ENCODE measurements at places on chromosomes 2 and 18. TPM values are rescaled to one million over a fixed set of nuclear protein-coding genes. Genes with fewer than 3 reads are reported as not detected.
A peak's percentile ranks its signal among the peaks of the same experiment; 100 is the strongest.

DNA sequence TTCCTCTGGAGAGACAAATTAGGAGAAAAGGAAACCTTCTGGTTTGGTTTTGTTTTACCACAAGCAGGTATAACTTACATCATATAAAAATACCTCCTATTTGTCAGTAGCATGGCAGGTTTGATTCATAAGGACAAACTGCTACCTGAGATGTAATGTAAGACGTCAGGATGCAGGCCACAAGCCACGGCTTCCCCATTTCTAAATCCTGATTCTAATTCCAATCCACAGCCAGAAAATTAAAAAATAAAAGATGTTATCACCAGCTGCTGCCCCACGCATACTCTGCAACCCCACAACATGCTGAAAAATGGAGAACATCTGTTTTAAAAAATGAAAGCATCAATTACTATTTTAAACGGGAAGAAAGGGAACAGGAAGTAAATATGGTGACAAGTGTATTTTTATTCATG lies 197.6 kb downstream of the BCL11A start:
- DNase-seq, result no peak

- no peak for DNase-seq
These were observed 206.9 kb upstream of the FAM98A start for GRCh38 chr2:33806041-33806440.

DNA sequence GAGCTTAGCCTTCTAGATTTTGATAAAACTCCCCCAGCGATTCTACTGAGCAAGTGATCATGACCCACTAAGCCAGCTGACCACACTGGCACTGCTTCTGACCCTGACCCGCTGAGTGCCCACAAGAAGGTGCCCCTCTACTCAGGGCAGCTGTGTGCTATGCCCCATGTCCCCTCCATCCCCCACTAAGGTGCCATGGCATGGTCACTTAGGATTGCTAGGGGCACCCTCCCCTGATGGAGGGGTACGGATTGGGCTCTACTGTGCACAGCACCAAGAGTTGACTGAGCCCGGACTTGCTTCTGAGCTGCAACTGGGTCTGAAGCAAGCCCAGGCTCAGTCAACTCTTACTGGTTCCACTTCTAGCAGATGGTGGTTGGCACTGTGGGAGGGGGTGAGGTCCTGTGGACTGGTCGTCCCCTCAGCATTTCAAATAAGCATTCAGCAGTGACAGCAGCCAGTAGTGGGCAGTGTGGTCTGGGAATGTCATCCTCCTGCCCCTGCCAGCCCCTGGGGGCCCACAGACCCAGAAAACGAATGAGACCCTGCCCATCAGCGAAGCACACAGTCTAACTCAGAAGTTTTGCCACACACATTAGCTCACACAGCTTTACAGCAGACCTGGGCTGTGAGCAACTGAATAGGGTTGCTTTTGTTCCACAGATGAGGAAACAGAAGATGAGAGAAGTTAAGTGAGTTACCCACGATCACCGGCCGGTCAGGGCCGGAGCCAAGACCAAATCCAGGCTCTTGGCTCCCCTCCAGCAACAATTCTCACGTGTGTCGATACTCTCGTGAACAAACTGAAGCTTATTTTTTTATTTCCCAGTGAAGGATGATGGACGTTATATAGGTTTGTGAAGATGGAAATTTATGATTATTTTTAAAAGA lies 52.1 kb upstream of the FOSL2 start:
- DNase-seq, result peak; percentile 46

DNA sequence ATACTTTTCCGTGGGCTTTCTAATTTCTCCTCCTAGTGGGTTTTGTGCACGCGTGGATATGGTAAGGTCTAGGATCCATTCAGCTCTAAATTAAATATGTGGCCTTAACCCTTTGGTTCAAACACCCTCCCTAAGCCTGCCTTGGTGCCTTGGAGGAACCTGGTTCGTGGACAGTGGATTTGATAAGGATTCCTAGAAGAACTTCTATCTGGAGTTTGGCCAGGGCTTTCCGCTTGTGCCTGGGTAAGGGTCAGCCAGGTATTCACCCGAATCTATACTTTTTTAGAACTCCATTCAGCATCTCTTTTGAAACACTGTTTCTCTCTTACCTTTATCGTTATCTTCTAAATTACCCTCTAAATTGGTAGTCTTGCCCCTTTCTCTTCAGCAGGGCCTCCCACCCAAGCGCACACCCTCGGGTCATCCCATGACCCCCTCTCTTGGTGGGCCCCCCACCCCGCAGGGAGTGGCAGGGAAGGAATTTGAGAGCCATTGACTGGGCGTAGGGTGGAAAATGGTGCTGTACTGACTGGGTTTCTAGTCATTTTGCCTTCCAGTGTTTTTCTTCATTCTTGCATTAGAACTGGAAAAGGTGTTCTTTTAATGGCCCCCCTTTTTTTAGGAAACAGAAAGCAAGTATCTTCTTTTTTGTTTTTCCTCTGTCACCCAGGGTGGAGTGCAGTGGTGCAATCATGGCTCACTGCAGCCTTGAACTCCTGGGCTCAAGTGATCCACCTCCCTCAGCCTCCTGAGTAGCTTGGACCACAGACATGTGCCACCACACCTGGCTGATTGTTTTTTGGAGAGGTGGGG lies 1.8 kb downstream of the SOCS6 start:
- DNase-seq, result no peak

GRCh38 chr2:174678395-174678794 lies 80.8 kb upstream of the WIPF1 start:
- DNase-seq, result no peak

DNA sequence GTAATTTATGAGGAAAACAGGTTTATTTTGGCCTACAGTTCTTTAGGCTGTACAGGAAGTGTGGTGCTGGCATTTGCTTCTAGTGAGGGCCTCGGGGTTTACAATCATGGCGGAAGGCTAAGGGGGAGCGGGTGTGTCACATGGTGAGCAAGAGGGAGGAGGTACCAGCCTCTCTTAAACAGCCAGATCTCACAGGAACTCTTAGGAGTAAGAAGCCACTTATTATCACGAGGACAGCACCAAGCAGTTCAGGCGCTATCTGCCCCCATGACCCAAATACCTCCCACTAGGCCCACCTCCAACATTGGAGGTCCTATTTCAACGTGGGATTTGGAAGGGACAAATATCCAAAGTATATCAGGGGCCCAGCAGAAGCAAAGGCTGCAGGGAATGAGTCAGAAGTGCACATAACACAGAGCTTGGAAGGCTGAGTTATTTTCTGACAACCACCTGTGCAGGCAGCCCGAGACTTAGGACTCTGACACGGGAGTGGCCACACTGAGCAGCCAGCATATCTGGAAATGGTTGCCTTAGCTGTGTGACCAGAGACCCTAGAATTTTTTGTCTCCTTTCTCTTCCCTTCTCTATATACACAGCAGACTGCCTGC lies 170.9 kb downstream of the PRPF40A start:
- DNase-seq, result no peak

DNA sequence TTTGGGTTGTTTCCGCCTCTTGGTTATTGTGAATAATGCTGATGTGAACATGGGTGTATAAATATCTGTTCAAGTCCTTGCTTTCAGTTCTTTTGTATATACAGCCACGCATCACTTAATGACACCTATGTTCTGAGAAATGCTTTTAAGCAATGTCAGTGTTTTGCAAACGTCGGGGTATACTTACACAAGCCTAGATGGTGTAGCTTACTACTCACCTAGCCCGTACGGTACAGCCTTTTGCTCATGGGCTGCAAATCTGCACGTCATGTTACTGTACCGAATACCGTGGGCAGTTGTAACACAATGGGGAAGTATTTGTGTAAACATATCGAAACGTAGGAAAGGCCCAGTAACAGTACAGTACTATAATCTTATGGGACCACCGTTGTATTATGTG lies 12.4 kb downstream of the RALB start:
- no peak for DNase-seq

GRCh38 chr2:64268330-64269048 lies 124.3 kb upstream of the PELI1 start:
- DNase-seq, result no peak

DNA sequence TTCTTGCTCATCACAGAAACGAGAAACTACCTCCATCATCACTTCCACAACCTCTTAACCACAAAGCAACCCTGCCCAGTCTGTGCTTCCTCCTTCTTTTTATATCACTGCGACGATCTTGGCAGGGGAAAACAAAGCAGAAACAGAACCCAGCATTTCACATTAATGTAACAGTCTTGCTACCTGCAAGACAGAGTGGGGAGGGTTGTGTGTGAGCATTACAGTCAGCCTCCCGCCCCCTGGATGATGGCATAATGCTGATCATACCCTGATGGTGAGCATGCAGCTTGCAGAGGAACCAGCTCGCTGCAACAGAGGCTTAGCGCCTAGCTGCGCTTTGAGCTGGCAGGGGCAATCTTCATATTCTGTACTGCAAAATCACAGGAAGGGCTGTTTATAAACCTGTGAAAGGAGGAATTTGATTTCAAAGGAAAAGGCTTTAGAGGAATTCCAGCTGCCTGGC lies 376.1 kb downstream of the IRS1 start:
- no peak for DNase-seq

DNA sequence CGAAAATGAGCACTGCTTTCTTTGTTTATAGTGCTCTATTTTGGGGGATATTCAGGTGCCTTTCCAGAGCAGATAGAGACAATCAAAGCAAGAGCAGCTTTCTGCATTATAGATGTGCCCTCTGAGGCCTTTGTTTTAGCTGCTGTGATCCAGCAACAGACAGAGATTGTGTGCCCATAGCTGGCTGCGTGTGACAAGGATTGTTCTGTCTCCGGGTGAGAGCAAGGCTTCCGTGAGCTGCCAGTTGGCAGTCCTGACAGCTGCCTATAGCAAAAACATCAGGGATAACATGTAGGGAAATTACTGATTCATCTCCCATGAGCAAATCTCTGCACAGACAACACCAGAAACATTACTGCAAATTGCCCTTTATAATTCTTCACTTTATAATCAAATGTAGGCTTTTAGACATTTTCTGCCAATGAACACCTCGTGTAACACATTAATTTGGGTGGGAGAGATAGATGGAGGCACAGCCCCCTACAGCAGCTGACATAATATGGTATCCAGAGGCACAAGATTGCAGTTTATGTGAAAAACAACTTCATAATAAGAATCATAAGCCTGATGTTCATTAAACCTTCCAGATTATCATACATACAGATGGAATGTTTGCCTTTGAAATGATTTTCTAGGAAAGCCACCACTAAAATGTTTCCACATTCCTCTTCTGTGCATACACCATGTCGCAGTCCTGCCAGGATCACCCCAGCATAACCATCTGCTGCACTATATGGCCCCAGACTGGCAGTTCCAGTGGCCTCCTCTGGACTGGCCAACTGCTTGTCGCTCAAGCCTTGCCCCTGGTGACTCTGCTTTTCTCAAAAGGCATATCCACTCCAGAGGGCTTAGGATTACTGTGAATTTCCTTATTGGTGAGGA lies 131.2 kb downstream of the TRIB2 start:
- DNase-seq, result no peak

DNA sequence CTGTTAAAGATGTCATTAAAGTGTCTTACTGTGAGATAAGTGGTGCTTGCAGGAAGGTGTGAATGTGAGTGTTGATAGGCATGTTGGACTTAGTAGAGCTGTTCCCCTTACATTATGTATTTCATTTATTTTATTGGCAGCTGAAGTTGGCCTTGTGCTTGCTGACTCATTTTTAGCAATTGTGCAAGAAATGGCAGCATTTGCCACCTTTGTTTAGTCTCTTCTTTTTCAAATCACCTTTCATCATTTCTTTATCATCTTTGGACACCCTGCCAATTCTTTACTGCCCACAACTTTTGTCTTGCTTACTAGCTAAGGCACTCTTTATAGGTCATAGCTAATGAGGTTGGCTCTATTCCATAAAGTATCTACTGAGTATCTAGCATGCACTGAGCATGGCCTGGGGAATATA lies 130.3 kb upstream of the LYPD6 start:
- DNase-seq, result peak; percentile 19

DNA sequence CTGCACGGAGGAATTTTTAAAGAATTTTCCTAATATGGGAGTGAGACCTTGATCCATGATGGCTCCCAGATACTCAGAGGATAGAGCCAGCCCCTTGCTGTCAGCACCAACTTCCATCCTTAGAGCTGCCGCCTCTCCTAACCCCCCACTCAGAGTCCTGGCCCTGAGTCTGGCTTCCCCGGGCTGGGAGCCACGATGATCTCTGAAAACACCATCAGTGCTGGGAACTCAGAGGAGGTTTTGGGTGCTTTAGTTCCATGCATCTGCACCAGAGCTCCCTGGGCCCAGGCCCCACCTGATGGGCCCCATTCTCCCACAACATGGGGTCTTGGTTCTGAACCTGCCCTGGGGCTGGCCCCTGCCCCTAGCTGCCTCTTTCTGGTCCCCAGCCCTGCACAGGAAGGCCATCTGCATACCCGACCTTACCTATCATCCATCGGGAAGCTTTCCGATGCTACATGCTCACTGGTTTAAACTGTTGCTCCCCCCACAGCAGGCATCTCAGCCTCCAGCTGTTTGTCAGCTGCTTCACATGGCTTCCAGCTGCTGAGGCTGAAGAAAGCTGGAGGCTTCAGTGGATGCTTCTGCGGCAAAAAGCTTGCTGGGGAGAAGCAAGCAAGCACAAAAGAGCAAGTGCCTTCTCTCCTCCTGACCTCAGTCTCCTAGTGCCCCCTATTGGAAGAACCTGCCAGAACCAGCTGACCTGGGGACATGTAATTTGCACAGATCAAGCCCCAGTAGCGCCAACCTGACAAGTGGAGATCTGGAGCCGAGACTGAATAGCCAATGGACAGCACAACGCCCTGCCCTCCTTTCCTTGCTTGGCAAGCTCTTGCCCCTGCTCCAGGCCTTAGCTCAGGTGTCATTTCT lies 24.2 kb upstream of the RHOB start:
- no peak for DNase-seq

DNA sequence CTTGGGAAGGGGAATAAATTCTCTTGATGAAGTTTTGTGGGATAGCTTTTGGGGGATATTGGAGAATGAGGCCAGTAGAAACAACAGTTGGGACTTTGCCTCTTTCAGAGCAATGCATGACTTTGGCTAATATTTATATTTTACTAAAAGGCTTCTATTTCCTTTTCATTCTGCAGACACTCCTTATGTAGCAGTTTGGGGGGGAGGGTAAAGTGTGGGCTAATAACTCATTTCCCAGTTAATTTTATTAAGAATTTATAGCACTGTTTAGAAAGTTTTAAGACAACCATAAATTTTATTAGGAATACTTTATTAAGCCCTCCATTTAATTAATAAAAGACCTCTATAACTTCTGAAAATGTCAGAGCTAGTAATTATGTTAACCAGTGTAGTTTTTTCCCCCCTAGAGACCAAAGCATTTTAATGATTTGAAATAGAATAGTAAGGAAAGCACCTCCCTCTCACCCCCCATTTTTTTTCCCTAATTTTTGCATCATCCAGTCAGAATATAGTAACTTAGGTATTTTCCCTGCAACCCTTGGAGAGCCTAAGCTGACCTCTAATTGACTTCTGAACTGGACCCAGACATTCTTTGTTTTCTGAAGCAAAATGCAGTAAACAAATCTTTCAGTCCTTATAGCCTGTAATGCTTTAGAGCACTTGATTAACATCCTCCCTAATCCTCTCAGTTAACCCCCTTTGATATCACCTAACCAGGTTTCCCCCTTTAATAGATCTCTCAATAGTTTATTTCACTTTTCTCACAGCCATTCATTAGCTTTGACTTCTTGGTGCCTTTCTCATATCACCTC lies 5.0 kb upstream of the MEIS1 start:
- no peak for DNase-seq

- DNase-seq, result no peak
These were observed 120.6 kb upstream of the SMAD7 start for GRCh38 chr18:49071317-49071716.

- no peak for DNase-seq
These were observed 68.1 kb upstream of the LYPD6B start for GRCh38 chr2:148970385-148970784.

Gene RTP5
- not detected for total RNA-seq

Gene NTSR2
- not detected for total RNA-seq

Gene HOXD4
- 0.31 TPM for total RNA-seq

Gene PLGLB1
- total RNA-seq, result 1.1 TPM

Gene TACR1
- total RNA-seq, result 0.12 TPM

Gene TDRD15
- total RNA-seq, result not detected

Gene NYAP2
- not detected for total RNA-seq

Gene TEKT4
- total RNA-seq, result not detected
